ENCODE measurements at places on chromosomes 5 and 9. TPM values are rescaled to one million over a fixed set of nuclear protein-coding genes. Genes with fewer than 3 reads are reported as not detected.

GRCh38 chr9:118563677-118564076 lies 805.6 kb downstream of the BRINP1 start:
- DNase-seq, result no peak
- H3K27me3 ChIP-seq, result no peaks in the 10 kb centered on the region
- H3K27ac ChIP-seq, result no peak overlapping the region
- no peaks in the 10 kb centered on the region for H3K4me1 ChIP-seq
- no peaks in the 10 kb centered on the region for H3K36me3 ChIP-seq

The MED27 gene
- total RNA-seq, result 17.4 TPM

DNA sequence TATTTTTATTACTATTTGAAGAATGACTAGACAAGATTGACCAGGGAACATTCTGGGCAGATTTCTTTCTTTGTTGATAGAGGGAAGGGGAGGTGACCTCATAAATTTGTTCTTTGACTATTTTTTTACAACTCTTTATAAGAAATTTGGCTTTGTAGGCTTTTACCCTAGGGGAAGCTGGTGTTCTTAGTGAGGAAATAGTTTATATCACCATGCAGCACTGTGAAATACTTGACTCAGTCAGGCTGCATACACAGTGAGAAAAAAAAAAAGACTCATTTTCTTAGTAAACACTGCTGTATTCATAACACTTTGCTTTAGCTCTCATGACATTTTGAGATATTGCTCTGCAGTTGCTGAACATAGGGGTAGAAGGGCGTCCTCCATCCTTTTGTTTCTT lies 336.6 kb upstream of the PIK3R1 start:
- H3K27ac ChIP-seq, result no peak overlapping the region
- H3K36me3 ChIP-seq, result no peaks in the 10 kb centered on the region
- H3K4me3 ChIP-seq, result no peak overlapping the region
- H3K4me1 ChIP-seq, result no peaks in the 10 kb centered on the region

DNA sequence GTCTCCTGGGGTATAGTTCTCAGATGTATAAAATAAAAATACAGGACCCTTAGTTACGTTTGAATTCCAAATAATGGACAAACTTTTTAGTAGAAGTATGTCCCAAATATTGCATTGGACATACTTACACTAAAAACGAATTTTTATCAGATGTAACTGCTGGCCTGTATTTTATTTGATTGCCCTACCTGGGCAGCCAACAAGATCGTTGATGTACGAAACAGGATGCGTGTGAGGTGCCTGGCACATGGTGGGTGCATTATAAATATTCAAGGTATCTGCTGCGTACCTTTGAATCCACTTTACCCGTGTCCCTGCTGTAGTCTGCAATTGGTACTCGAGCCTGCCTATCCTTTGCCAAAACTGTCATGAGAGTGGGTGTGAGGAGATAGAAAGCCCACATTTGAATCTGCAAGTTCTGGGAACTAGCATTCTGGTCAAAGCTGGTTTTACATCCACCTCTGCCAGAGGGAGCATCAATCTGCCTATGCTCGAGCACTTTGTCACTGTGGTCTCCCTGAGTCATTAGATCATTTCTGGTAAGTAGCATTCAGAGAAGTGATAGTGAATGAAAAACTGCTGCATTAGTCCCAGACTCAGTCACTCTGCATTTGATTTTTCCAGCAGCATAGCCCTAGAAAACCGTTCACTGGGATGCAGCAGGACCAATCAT lies 133.7 kb upstream of the IQGAP2 start:
- H3K27me3 ChIP-seq, result no peaks in the 10 kb centered on the region
- no peaks in the 10 kb centered on the region for H3K36me3 ChIP-seq
- H3K27ac ChIP-seq, result no peak overlapping the region
- H3K4me3 ChIP-seq, result no peak overlapping the region

The ADGRV1 gene
- 1.2 TPM for total RNA-seq

Measured in CD4-positive, alpha-beta T cell (primary cell).